LoVo (cell line): ENCODE measurements at places on chromosomes 1 and 21.
A peak's percentile ranks its signal among the peaks of the same experiment; 100 is the strongest.

DNA sequence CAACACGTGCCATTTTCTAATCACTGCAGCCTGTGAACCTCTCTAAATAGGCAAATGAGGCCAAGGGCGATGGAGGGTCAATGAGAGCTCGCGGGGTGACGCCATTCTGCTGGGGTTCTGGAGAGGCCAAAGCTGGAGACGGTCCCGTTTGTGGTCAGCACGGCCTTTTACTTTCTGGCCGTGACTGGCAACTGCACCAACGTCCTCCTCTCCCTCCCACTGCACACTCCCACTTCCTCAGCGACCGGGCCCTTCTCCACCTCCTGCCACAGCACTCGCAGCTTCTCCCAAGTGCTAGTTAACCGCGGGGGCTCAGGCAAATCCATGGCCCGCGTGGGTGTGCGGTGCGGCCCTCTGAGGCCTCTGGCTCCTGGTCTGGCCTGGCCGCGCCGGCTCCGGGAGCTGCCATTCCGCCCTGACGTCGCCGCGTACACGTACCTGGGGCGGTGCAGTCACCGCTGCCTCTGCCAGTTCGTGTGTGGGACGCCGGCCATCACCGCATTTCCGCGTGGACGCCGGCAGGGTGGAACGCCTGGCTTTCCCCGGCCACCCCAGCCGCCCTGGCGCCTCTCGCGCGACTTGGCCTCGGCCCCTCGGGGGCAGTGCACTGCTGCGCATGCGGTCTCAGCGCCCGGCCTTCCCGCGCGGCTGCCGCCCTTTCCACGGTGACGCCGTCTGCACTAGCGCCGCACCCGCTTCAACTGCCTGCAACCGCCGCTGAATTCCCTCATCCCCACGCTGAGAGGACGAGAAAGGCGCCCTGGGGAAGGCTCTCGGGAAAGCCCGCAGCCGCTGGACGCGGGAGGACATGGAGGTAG is 18.2 kb downstream of the OR2C3 start:
- DNase-seq: no peak

GRCh38 chr1:56188221-56188620 is 391.1 kb downstream of the PLPP3 start:
- DNase-seq: no peak

DNA sequence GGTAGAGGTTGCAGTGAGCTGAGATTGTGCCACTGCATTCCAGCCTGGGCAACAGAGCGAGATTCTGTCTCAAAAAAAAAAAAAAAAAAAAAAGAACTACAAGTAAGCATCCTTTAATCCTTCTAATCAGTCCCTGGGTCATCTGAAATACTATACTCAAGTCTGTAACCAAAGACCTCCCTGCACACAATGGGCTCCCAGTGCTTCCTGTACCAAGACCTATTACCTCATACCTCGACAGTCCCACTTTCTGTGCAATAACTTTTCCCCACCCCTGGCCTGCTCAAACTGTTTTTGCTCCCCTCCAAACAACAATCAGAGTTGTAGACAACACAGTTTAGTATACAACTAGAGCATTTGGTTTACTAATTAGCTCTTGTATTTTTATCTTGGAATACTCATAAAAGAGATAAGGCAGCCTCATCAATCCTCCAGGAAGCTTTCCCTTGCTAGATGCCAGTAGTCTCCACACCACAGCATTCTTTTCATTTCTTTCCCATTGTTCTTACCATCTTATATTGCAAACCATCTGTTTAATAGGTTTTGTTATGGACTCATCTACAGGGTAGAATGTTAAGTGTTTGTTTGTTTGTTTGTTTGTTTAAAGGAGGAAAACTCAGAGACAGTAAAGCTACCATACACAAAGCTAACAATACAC is 19.2 kb upstream of the RLF start:
- peak; percentile 16 for DNase-seq

DNA sequence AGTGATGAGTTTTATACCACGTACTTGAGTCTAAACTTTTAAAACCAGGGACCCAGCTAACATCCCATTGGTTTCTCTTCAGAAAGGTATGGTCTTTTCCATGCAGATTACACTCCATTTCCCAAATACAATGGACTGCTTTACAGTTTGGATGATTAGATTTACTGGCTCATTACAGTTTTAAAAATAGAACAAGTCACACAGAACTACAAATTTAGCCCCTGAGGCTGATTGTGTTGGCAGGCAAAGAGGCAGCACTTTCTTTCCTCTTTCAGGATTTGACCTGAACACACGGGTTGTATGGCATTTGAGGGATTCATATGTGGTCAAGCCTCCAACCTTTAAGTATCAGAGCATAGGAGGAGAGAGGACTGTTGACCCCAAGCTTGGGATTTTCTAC is 21.8 kb upstream of the VTCN1 start:
- DNase-seq: no peak

GRCh38 chr1:68448365-68448764 is 1.4 kb downstream of the RPE65 start:
- no peak for DNase-seq

DNA sequence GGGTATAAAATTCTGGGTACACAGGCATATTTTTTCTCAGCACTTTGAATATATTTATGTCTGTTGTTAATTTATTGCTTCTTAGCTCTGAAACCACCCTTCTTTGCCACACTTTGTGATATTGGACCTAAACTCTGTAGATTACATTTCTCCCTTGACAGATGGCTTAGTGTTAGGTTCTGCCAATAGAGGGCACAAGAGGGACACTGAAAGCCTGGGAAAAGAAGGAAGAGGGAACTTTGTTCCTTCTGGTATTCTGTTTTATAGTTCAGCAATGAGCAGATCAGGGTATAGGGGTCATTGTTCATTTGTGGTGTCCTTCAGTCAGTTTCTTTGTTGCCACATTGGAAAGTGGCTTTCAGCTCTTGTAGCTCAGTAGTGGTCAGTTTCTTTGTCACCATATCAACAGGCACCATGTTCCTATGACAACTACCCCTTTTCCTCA is 423.5 kb upstream of the PROX1 start:
- no peak for DNase-seq

DNA sequence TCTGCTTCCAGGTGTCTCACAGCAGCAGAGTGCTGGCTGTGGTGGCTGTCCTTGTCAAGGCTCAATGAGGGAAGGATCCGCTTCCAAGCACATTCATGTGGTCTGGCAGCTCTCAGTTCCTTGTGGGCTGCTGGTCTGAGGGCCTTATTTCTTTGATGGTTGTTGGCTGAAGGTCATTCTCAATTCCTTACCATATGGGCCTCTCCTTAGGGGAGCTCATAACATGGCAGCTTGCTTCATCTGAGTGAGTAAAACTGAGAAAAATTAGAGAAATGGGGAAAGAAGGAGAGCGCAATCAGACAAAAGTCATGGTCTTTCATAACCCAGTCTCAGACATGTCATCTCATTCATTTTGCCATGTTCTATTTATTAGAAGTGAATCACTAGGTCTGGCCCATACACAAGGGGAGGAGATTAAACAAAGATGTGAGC is 81.7 kb upstream of the TSPAN2 start:
- no peak for DNase-seq

GRCh38 chr21:27570306-27570868 is 603.5 kb upstream of the ADAMTS5 start:
- no peak for DNase-seq

DNA sequence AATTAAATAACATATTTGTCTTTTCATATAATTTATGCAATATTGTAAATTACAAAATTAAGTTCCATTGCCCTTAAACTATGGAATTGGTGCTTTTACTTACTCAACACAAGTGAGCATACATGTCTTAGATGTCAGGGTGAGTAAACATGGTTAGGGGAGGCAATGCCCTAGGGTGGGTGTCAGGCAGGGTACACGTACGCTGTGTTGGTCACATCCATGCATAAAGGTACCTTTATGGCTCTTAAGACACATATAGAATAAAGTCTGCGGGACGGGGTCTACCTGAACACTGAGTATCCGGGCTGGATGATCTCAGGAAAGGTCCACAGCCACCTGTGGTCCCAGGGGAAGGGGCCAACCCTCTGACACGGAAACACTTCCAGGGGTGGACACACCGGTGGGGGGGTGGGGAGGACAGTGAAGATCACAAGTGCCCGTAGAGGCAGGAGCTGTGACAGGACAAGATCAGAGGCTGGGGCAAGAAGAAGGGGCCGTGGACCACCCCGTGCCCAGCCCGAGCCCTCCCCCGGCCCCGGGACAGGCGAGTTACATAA is 720 bp downstream of the LIN9 start:
- no peak for DNase-seq

DNA sequence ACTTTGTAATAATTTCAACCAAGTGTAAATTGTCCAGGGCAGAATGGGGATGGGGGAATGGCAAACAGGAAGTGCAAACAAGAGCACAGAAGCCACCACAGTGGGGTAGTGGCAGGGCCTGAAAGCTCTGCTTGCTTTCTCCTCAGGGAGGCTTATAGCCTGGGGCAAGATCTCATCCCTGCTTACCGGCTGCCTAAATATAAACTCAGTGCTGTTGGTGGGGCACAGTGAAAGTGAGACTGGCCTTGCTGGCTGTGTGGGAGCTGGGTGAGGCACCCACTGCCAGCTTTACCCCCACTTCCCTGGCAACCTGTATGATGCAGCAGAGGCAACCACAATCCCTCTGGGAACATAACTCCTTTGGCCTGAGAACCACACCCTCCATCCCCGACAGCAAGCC is 15.2 kb downstream of the STYXL2 start:
- peak; percentile 46 for DNase-seq

DNA sequence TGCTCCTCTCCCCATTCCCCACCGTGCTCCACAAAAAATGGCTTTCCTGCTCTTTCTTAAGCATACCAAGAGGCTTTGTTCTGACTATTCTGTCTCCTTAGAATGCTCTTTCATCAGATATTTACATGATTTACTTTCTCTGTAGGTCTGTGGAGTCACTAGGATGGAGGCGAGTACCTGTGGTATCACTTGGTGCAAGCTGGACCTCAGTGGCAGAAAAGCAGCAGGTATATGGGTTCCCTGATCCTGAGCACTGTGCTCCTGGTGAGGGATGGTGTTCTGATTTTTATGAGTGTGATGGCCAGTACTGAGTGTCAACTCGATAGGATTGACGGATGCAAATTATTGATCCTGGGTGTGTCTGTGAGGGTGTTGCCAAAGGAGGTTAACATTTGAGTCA is 10.0 kb downstream of the C1orf87 start:
- no peak for DNase-seq
